ENCODE measurements at places on chromosomes 13 and 19.

GRCh38 chr13:66501181-66501580 is 729.0 kb downstream of the PCDH9 start:
- no peak for DNase-seq

- DNase-seq, result no peak
These were observed 724.3 kb upstream of the SLITRK1 start for GRCh38 chr13:84606616-84607015.

DNA sequence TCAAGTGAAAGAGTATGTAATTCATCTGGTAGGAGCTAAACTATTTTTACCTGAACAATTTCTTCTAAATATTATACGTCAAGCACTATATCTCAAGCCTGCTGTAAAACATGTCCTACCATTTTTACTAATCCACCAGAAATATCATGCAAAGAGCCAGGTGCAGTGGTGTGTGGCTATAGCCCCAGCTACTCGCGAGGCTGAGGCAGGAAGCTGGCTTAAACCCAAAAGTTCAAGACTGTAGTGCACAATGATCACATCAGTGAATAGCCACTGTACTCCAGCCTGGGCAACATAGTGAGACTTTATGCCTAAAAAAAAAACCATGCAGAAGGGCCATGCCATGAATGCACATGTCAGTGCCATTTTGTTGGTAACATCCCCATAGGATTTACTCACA is 20.7 kb upstream of the CLN5 start:
- DNase-seq, result no peak

GRCh38 chr13:82800391-82800790 is 1081.9 kb downstream of the SLITRK1 start:
- DNase-seq, result no peak

All from suprapubic skin (tissue), 4 donors.